ENCODE measurements at places on chromosomes 12 and 14.

DNA sequence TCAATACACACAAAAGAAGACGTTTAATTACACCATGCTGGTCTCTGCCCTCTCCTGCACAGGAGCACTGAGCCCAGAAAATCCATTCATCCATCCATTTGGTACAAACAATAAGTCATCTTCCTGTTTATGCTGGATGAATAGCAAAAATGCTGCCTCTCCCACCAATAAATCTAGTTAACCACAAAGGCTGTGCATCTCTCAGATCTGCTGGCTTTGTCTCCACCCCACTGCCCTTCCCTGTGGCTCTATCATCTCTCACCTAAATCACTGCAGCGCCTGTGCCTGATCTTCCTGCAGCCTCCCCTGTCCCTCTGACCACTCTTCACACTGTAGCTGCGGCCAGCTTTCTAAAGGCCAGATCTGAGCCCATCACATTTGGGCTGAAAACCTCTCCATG lies 72.9 kb upstream of the DDX11 start:
- DNase-seq = peak; percentile 58

GRCh38 chr14:36955376-36955775 lies 217.0 kb downstream of the SLC25A21 start:
- DNase-seq = no peak

- DNase-seq = peak; percentile 91
Observed at GRCh38 chr14:23154964-23155587, 28.4 kb downstream of the SLC7A8 start.

DNA sequence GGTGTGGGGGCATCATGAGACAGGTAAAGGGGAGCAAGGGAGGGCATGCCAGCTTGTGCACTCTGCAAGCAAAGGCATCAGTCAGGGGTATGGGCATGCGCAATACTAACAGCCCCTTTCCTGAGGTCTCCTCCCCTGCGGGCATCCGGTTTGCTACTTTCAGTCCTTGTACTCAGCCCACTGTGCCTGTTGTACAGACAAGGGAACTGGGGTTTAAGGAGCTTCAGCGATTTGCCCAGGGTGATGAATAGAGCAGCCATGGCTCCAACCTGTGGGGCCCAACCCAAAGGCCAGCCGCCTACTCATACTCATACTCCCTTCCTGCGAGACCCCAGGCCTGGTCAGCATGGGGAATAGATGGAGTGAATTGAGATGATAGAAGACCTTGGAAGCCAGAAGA lies 66.7 kb downstream of the GALNT16 start:
- no peak for DNase-seq

GRCh38 chr14:22836301-22837113 lies at the start of gene MMP14:
MMP14 (plus strand) TSS chr14:22836585; CDS start chr14:22836818, 233 bp downstream.
- peak; percentile 94 for DNase-seq

GRCh38 chr14:65073605-65074201 lies 28.6 kb downstream of the MAX start:
- no peak for DNase-seq

- no peak for DNase-seq
Observed at GRCh38 chr12:33438025-33438772, 1.4 kb downstream of the SYT10 start.

GRCh38 chr12:104163631-104164030 lies 25.6 kb upstream of the NFYB start:
- no peak for DNase-seq

DNA sequence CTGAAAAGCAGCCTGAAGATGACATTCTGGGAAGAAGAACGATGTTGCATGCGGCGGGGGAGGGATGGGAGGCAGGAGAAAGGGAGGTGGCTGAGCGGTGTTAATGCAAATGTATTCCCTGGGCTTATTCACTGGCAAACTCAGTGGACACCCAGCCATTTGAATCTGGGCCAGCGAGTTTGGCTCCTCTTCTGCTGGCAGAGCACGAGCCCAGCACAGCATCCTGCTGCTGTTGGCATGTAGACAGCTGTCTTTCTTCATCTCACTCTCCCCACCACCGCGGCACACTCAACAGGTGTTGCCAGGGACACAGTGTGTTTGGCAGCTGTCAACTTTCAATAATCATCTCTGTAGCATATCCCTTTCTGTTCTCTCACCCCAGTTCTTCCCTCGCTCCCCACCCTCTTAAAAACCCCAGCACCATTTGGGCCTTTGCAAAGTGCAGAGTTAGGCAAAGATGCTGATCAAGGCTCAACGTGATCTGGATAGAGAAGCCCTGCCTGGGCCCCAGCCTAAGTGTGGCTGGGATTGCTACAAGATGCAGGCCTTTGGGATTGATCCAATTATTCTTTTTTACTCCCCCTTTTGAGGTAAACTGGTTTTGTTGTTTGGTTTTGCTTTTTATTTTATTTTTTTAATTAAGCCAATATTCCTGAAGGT lies 131.9 kb downstream of the EXOC5 start:
- DNase-seq = no peak

- DNase-seq = no peak
Observed at GRCh38 chr12:79302162-79302814, 388.5 kb downstream of the PAWR start.

- DNase-seq = no peak
Observed at GRCh38 chr12:8667270-8667669, 4.6 kb upstream of the MFAP5 start.

DNA sequence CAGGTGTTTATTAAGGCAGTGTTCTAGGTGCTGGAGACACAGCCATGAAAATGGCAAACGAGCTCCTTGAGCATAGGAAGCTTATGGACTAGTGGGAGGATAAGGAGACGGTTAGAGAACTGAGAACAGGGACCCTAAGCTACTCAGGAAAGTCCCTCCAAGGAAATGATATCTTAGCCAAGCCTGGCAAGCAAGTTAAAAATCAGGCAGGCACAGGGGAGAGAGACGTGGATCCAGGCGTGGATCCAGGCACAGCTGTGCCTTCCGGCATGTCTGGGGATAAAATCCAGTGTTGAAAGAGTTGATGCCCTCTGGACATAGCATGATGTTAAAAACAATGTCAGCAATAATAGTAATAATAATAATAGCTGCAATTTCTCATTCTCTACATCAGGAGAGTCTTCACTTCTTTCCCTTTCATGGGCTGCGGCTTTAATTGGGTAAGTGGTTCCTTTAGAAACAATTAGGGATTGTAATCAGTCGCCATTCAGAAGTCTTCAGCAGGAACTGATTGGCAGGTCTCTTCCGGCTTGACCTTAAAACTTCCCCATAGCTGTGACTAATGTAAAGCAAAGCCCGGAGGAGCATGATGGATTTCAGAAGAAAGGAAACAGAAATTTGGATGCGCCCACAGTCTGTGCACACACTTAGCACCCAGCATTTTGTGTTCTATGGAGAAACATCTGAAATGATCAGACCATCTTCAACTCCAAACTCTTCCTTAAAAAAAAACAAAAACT lies 230.2 kb downstream of the SLC41A2 start:
- no peak for DNase-seq

- DNase-seq = peak; percentile 10
Observed at GRCh38 chr12:1702713-1703112, 11.8 kb downstream of the ADIPOR2 start.

DNA sequence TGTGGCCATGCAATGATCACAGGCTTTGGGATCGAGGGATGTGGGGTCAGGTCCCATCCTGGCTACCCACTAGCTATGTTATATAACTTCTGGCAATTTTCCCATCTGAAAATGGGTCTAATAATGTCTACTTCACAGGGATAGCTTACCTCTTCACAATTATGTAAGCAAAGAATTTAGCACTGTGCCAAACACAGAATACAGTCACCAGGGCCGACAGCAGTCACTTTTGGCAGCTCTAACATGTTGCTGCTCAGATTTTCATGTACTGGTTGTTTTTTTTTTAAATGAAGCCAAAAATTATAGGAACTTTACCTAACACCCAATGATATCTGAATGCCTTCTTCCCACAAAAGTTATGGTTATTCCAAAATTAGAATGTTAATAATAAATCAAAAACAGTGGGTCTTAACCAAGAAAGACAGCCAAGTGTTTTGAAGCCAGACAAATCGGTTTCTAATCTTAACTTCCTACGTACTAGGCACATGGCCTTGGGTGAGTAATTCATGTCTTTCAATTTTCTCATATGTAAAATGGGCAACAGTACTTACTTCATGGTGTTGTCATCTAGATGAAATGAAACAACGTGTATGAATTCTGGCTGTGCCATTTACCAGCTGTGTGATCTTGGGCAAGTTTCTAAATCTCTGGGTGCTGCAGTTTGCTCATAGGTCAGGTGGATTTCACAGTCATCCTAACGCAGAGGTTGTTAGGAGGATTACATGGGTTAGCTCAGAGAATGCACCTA lies 13.0 kb upstream of the PCED1B start:
- peak; percentile 87 for DNase-seq
